Activated T-cell treated with anti-CD3 and anti-CD28 coated beads for 4 hours (primary cell): ENCODE measurements at places on chromosomes 7 and 10.

GRCh38 chr7:85343484-85343883, 156.6 kb upstream of the SEMA3D start:
- DNase-seq = no peak

GRCh38 chr7:67301667-67302066, 305.0 kb downstream of the TYW1 start:
- no peak for DNase-seq

- DNase-seq = no peak
These were observed 767 bp downstream of the EIF4EBP2 start for GRCh38 chr10:70404787-70405036.

DNA sequence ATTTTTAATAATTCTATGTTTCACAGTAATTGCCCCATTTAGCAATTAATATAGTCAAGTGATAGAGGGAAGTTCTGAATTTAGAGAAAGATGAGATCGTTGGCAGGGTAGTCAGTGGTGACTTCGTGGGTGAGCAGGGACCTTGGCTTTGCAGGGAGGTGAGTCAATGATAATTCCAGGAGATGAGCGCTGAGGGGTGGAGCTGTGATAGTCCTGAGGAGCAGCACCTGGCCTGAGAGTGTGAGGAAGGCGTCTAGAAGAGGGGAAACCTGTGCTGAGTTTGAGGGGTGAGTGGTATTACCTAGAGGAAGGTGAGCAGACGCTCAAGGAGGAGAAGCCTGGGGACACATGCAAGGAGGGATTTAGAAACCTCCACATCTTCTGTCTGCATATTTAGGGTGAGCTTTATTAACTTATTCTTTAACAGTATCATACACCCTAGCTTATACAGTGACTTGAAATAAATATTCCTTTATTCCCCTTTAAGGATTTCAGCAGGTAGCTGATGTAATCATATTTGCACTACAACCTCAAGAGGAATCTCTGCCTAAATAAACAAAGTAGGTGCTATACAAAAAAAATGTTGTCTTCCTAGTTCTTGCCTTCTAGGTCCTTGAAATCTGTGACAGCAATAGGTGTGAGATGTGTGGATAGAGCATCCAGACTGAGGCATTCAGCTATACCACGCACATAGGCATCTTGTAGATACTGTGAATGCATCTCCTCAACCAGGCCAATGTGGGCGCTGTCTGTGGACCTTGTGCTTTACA, 2.1 kb upstream of the TRIL start:
- DNase-seq = no peak

DNA sequence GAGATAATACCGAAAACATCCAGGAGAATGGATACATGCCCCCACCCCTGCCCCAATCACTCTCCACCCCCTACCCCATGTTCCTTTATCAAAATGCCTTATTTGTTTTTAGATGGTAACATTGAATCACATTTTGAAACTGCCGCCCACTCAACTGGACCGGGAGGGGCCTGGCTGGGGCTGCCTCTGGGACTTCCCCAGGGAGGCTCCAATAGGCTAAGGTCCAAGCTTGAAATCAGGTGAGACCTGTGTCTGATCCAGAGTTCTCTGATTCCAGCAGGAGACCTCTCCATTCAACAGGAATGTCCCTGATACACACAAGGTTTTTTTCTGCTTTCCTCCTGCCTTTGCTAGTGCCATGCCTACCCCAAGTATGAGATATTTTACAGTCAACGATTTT, 43.8 kb upstream of the ACSL5 start:
- DNase-seq = no peak

- DNase-seq = no peak
These were observed 858.3 kb downstream of the GRM8 start for GRCh38 chr7:126394406-126394805.

GRCh38 chr10:79071396-79071923, 2.7 kb downstream of the ZMIZ1 start:
- DNase-seq = no peak

GRCh38 chr7:17934612-17935240, 5.6 kb downstream of the SNX13 start:
- no peak for DNase-seq

DNA sequence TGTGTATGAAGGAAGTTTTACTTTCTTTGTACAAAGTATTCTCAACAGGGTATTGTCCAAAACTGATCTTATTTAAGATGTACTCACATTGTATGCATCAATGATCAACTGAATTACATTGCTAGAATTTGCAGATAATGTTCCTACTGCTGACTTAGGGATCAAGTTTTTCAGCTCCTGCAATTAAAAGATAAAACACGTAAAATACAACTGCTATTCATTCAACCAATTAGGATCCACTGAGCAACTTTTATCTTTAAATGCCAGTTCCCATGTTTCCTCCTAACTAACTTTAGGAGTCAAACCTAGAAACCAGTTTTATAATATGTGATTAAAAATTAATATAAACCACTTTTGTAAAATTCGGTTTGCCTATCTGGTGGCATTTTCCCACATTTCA, 35.9 kb downstream of the ITGB1 start:
- DNase-seq = no peak

GRCh38 chr10:94407668-94408067, 5.3 kb downstream of the TBC1D12 start:
- no peak for DNase-seq

DNA sequence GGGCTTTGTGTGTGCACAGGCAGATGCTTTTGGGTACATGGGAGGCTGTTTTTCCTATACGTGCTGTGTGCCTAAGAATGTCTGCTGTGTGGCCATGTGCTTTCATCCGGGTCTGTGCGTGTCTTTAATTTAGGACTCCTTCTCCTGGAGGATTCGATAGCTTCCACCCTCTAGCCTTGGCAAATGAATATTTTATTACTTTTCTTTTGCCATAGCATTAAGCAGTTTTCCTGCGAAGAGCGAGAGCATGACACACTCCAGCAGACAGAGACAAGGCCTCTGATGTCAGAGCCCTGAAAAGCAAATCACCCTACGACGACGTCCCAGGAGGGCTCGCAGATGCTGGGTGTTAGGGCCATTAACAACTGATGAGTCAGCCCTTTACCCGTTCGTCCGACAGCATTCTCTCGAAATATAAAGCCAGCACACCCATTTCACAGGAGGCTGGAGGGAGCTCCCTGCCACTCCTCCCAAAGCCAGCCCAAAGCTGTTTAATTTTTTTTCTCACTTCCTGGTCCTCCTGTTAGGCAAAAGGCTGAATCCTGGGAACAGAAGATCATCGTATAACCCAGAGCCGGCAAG, 311.3 kb upstream of the ZMIZ1 start:
- no peak for DNase-seq

GRCh38 chr7:137449016-137449415, 105.5 kb upstream of the PTN start:
- DNase-seq = no peak

DNA sequence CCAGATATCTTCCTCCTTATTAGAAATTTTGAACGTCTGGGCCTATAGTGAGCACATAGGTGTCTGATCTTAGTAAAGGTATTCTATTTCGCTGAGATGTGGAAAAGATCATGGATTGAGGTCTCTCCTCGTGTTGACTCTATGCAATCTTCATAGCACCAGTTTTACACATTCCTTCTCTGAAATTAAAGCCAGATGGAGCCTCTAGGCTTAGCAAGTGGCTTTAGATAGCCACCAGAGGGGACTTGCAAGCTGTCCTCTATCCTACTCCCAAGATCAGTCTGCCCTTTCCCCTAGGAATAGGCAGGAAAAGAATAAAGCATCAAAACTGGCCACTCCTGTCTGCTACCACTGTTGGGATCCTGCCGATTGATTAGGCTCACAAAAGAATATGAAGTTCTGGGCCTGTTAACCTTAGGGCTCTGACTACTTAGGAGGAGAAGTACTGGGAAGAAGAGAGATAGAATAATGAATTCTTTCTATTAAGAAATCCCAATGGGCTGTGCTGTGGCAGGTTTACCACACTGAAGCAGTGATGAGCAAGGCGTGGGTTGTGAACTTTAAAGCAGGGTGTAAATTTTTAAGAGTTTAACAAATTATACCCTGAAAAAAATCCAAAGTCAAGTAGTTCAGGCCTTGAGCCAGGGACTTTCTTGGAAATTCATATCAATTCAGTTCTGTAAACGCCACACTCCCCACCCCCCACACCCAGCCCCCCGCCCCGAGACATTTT, 2.2 kb upstream of the STRIP2 start:
- no peak for DNase-seq

DNA sequence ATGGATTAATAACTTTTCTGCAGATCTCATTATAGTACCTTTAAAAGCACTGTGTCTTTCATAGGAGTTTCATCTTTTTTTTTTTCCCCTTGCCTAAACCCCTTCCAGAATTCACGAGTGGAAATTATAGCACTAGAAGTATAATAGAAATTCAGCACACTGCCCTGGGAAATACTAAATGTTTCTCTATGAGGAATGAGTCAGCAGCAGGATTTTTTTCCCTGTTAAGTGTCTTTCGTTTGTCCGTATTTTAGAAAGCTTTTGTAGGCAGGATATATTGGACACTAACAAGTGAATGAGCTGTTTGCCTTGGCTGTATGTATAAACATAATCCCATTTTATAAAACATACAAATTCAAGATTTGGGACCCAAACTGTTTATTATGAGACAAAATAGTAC, 105.8 kb downstream of the EXOC4 start:
- DNase-seq = no peak

DNA sequence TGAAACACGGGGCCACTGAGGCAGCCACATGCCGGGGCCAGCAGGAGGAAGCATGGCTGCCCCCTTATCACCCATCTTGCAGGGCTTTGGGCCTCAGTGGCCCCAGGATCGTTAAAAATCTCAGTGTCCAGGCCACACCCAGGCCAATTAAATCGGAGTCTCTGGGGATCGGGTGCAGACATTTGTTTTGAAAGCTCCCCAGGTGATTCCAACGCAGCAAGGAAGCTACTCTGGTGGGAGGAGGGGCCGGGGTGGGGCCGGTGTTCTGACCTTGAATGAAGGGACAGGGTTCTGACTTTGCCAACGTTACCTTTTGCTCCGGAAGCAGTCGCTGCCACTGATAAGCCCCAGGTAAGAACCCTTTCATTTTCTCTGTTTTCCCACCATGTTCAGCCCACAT, 412.3 kb upstream of the FOXK1 start:
- no peak for DNase-seq

DNA sequence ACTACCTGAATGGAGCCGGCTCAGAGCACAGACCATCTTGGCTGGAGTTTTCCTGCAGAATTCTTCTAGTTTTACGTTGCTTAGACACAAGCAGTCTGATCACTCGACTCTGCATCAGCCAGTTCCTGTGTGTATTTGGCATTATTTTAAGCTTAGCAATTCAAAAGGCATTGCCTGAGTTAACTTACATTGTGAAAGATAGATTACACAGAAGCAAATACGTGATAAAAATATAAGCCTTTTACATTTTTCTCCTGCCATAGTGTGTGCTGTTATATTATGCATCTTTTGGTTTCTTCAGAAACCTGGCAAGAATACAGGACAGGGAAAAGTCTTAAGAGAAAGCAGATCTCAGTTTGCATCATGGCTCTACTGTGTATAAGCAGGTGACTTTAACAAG, 98.1 kb downstream of the LRRC4 start:
- no peak for DNase-seq

- no peak for DNase-seq
These were observed 105.2 kb upstream of the GSDME start for GRCh38 chr7:24862461-24862860.

GRCh38 chr7:1368184-1368681, 91.0 kb downstream of the MICALL2 start:
- DNase-seq = no peak

DNA sequence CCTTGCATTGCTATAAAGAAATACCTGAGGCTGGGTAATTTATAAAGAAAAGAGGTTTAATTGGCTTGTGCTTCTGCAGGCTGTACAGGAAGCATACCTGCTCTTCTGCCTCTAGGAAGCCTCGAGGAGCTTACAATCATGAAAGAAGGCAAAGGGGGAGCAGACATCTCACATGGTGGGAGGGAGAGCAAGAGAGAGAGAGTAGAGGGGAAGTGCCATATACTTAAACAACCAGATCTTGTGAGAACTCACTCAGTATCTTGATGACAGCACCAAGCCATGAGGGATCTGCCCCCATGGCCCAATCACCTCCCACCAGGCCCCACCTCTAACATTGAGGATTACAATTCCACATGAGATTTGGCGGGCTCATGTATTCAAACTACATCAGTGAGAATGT, 79.1 kb upstream of the HECW1 start:
- DNase-seq = no peak
